ENCODE measurements at places on chromosomes 4 and X.

GRCh38 chr4:5133933-5134594 lies 82.8 kb downstream of the STK32B start:
- no peak for DNase-seq

GRCh38 chr4:168923526-168924194 lies 86.4 kb downstream of the CBR4 start:
- DNase-seq = peak; percentile 66

GRCh38 chr4:67549123-67549522 lies 3.8 kb upstream of the CENPC start:
- no peak for DNase-seq

GRCh38 chr4:1726146-1726934 lies 5.0 kb downstream of the TACC3 start:
- peak; percentile 73 for DNase-seq

DNA sequence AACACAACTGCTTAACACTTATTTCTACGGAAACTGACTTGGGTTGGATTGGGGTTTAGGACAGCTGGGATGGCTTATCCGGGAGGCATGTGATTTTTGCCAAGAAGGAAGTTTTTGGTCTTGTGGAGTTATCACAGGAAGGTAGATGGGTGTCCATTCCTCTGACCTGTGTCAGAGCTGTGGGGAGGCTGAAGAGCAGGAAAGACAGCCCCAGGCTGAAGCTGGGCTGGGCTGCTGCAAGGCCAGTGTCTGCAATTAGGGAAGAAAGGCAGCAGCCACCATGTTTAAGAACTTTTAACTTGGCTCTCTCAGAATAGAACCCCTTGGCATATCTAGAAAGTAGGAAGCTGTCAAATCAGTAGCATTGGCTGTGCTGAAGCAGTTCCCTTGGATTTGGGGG lies 42.3 kb downstream of the CCNG2 start:
- no peak for DNase-seq

GRCh38 chr4:7852568-7853185 lies 87.0 kb downstream of the AFAP1 start:
- no peak for DNase-seq

- no peak for DNase-seq
These were observed 95.8 kb downstream of the MGST2 start for GRCh38 chr4:139761461-139761860.

DNA sequence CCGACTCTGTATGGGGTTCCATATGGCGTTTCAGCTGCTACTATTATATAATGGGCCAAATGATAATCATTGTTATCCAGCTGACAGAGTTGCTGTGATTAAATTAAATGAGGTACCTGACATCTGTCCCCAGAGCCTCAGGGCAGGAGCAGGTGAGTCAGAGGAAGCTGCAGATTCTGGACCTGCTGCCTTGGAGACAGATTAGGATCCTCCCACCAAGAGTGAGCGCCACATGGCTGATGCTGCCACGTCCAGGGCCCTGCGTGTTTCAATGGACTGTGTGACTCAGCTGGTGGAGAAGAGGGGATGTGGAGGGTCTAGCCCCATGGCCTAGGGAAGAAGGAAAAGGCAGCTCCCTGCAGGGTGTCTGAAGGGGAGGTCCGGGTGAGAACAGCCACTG lies 28.3 kb upstream of the UXT start:
- no peak for DNase-seq
